ENCODE measurements at places on chromosomes 4 and X.
A peak's percentile ranks its signal among the peaks of the same experiment; 100 is the strongest.

GRCh38 chr4:54268151-54268550, 39.1 kb downstream of the PDGFRA start:
- DNase-seq = no peak

DNA sequence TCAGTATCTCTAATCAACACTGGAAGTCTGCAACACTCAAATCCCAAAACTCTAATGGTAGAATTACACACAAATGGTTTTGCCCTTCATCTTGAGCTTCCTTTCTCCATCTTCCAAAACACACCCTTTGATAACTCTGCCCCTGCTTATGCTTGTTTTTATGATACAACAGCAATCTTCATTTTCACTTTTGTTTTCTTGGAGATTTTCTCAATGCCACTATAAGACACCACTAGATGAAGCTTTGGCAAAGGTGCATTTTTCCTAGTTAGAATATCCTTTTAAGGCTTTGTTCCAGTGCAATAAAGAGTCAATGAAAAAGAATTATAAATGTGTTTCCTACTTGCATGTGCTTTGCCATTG, 472.4 kb upstream of the NWD2 start:
- no peak for DNase-seq

GRCh38 chrX:9440116-9440844, 24.6 kb upstream of the TBL1X start:
- no peak for DNase-seq

- DNase-seq = no peak
Measured at GRCh38 chrX:11239230-11239629, 54.0 kb upstream of the AMELX start.

- no peak for DNase-seq
Measured at GRCh38 chrX:9234315-9234714, 200.4 kb upstream of the FAM9B start.

GRCh38 chr4:139658185-139658584, 7.4 kb upstream of the MGST2 start:
- no peak for DNase-seq

GRCh38 chrX:1531096-1531890, 5.7 kb downstream of the P2RY8 start:
- DNase-seq = no peak

DNA sequence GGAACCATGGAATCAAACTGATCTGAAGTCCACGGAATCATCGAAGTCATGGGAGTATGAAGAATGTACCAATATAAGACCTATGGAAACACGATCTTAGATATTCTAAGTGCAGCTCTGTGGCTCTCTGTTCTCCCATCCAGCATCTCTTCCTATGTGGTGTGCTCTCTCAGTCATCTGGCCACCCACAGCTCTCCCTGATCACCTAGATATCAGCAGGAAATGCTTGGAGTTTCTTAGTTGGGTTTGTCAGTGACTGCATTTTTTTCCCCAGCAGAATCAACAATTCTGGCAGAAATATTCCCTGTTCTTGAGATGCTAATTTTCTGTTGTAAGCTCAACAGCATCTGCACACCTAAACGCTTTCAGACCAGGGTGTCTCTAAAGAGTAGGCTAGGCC, 94.1 kb downstream of the GC start:
- no peak for DNase-seq

DNA sequence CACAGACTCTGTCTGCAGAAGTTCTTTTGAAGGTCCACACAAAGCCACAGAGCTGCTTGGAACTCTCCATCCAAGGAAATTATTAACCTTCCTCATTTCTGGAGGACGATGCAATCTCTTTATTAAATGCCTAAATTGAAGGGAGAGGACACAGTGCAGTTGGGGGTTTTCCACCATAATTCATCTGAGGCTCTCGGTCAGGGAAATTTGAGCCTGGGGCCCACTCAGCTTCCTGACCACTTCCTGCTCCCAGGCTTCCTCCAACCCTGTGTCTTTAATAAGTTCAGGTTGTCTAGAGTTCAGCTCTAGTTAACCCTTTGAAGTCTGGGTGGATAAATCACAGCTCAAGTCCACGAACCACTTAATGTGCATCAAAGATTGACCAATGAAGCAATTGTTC, 58.5 kb downstream of the PRPS1 start:
- no peak for DNase-seq

DNA sequence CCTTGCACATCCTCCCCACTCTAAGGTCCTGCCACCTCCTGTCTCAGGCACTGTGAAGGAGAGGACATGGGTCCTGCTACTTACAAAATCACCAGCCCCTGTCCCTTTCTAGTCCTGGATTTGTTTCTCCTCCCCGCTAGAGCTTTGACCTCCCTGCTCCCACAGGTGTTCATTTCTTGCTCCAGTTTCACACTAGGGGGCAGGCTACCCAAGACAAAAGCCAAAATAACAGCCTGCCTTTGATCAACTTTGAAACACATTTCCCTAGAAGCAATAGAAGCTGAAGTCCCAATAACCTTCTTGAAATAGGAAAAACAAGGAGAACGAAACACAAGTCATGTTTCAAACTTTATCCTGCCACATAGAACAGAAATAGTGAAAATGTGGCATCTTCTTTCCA, 164.4 kb downstream of the QDPR start:
- DNase-seq = peak; percentile 65

- no peak for DNase-seq
Measured at GRCh38 chrX:103949506-103949905, 12.9 kb upstream of the TMSB15B start.

DNA sequence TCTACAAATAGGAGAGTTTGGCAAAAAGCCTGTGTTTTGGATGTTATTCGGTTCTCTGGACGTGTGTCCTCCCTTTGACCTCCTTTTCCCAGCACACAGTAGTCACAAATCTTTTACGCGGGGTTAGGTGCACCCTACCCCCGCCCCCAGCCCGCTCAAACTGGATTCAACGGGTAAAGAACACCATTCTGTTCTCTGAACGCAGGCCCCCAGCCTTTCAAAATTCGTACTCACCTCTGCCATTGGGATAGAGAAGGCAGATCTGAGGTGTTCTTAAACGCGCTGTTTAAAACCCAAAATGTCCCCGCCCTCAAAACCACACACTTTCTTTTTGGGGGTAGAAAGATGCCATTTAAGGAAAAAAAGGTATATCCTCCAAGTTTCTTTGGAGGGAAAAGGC, 2.7 kb downstream of the LEF1 start:
- peak; percentile 62 for DNase-seq

DNA sequence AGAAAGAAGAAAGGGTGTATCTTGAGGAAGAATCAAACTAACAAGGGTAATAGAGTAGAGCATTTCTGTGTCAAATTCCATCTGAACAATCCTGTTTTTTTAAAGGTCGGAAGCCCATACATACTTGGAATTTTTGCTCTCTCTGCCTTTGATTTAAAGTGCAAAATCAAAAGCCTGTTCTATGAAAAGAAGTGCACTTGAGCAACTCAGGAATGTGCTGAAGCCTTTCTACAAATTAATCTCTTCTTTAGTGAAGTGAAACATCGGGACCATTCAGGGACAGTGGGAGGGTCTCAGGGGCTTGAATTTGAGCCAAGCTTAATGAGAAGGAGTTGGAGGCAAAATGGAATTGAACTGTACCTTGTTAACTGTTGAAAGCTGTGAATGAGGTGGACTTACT, 1008.5 kb upstream of the LCORL start:
- no peak for DNase-seq

DNA sequence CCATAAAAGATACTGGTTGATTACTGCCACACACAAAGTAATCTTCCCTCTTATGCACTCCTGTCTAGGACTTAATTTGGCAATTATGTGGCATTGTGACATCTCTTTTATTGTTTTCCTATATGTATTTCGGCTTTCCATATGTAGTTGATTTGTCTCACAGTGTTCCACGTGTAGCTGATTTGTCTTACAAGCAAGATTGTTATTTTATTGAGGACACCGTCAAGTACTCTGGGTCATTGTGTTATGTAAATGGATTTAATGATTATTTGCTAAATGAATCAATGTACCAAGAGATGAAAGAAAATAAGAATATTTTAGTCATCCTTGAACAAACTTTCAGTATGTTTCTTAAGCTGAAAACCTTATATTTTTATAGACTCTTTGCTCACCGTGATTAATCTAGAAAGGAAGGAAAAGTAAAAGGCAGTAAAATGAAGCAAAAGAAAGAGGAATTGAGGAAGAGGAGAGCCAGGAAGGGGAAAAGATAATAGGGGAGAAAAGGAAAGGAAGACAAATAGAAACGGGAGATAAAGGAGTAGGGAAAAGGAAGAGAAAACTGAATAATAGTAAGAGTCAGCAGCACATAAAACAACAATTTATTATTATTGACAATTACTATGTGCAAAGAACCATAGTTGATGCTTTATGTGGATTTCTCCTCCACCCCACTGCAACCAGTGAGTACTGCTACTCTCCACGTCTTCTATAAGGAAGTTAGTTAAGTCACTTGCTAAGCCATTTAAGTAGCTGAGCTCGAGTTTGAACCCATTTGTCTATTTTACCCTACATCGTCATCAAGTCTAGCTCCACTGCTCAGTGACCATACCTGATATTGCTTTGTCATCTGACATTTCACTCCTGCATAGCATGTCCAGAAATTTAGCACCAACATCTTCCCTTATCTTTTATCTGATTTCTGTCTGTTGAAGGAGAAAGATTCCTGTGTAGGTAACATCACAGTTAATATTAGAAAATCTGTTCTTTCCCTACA, 336.5 kb downstream of the BMPR1B start:
- no peak for DNase-seq

- DNase-seq = no peak
Measured at GRCh38 chr4:95556207-95556859, 7.6 kb upstream of the UNC5C start.

- DNase-seq = no peak
Measured at GRCh38 chrX:152025656-152026440, 51.4 kb upstream of the GABRE start.

- DNase-seq = no peak
Measured at GRCh38 chrX:110795645-110796406, at the start of gene CHRDL1. CHRDL1 (minus strand) TSS chrX:110795817; CDS start chrX:110792181, 3,636 bp downstream.
